Neural progenitor cell (in vitro differentiated cells): ENCODE measurements at places on chromosomes 16 and 17.

DNA sequence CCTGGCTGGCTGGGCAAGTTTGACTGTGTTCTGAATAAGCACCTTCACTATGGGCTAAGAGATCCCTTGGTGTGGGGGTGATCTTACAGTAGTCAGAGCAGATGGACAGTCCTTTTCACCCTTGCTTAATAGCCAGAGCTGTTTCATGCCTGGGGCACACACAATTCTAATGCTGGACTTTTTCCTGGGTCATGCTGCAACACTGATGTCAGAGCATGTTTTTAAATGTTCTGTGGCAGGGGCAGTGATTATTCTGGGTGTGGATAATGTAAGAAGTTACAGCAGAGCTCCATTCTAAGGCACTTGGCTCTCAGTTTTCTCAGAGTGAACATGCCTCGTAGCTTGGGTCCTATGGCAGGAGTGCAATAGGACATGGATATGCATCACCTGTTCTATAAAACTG, 4.0 kb upstream of the CD68 start:
- no peak for DNase-seq

GRCh38 chr17:38918916-38919315, 6.5 kb upstream of the LASP1NB start:
- no peak for DNase-seq

DNA sequence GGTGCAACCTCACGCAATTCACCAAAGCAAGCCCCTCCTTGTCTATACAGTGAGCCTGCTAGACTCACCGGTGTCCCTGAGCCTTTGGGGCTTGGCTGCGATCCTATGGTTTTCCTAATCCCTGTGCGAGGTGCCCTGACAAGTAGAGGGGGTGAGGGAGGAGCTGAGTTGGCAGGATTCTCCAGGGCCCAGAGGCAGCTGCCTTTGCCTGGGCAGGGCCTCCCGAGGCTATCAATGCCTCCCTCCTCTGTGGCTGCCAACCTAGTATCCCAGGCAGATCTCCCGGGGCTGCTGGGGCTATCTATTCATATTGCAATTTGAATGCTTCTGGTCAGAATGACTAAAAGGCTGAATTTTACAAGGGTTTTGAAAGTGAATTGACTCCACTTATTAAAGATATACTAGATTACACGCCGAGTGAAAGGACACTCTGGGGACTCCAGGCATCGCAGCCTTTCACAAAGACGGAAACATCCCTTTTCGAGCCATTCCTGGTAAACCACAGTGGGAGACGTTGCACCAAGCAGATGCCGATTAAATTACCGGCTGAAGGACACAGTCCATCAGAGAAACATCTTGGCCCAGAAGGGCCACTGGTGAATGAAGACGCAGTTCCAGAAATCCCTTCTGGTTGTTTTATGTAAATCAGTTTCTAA, 11.3 kb upstream of the PITPNM3 start:
- DNase-seq = peak; percentile 51

GRCh38 chr17:17125136-17126084, 80.7 kb downstream of the PLD6 start:
- DNase-seq = peak; percentile 44

GRCh38 chr16:75462806-75463205, 1.7 kb downstream of the TMEM170A start:
- no peak for DNase-seq

- no peak for DNase-seq
These were observed 4.4 kb downstream of the PITPNM3 start for GRCh38 chr17:6551869-6552531.

DNA sequence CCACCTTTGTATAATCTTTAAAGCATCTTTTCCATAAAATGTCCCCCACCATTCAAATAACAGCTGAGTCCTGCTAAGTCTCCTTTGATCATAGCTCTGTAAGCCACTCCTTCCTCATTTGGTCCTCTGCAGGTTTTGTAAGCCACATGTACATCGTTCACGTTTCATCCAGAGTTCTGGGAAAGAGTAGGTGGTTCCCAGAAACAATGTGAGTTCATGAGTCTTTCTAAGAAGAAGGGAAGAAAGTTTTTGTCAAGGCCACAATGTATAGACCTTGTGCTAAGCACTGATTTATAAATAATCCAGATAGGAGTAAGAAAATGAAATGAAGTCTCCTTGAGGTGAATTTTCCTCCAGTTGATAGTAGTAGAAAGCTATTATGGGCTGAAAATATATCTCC, 8.7 kb upstream of the ANKS4B start:
- DNase-seq = no peak

GRCh38 chr16:77920984-77921383, 101.4 kb upstream of the CLEC3A start:
- no peak for DNase-seq

- no peak for DNase-seq
These were observed 3.1 kb upstream of the NFATC3 start for GRCh38 chr16:68081861-68082628.

DNA sequence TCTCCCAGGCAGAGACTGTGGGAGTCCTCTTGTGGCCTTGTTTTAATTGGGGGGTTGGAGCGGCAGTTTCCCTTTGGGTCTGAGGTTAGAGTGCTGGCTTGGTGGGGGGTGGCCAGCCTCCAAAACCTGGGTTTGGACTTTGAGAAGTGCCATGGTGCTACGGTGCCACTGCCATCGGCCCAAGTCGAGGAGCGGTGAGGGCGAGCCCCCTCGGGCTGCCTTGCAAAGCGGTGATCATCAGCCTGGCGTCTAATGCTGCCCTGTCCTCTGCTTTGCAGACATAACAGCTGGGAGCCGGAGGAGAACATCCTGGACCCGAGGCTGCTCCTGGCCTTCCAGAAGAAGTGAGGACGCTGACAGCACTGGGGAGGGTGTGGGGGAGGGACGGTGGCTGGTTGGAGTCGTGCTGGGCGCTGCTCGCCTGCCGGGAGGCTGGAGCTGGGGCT, 1.2 kb downstream of the CBX2 start:
- DNase-seq = peak; percentile 36

DNA sequence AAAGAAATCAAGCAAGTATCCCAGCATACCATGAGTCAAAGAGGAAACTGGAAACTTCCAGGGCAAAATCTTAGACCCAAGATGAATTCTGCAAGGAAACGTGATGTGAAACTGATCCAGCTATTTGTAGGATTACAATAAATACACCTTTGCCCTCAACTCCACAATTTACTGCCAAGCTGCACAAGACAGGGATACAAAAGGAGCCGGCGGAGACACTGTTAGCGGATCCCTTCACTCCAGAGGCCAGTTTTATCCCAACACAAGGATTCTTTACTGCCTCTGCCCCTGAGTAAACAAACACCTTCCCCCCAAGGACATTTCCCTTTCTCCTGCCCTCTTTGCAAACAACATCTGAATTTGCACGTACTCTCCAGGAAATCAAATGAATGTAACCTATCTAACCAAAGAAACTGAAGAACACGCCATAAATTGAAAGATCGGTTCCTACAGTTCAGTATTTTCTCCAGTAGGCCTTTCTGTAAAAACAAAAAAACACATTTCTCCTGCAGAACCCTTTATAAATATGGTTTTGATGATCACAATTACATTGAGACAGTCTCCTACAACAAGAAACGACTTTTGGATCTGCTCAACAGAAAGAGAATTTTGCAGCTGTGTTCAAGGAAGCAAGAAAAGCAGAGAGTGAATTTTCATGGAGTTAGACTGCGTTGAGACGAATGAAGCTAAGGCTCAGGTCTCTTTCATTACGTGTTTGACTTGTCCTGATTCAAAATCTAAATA, 1.4 kb upstream of the CBX2 start:
- DNase-seq = peak; percentile 62

DNA sequence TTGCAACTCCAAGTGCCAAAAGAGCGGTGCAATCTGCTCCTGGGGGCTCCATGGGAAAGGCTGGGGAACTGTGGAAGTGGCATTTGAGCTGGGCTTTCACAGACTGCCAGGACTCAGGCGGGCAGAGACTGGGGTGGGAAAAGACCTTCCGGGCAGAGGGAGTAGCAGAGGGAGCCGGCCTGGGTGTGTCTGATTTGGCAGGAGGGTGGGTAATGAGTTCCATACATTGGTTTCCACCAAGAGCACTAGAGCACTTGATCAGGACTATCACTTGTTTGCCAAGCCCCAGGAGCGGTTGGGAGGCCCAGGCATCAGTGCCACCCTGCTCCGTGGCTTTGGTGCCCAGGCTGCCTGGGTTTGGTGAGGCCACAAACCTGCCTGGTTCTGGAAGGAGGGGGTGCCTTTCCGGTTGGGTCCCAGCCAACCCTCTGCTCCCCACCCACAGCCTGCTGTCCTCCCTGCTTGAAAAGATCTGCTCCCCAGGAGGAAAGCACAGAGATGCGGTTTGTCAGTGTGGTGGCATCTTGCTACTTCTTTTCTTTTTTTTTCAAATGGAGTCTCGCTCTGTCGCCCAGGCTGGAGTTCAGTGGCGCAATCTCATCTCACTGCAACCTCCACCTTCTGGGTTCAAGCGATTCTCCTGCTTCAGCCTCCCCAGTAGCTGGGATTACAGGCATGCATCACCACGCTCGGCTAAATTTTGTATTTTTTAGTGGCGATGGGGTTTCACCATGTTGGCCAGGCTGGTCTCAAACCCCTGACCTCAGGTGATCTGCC, 3.5 kb upstream of the TRIM47 start:
- no peak for DNase-seq

DNA sequence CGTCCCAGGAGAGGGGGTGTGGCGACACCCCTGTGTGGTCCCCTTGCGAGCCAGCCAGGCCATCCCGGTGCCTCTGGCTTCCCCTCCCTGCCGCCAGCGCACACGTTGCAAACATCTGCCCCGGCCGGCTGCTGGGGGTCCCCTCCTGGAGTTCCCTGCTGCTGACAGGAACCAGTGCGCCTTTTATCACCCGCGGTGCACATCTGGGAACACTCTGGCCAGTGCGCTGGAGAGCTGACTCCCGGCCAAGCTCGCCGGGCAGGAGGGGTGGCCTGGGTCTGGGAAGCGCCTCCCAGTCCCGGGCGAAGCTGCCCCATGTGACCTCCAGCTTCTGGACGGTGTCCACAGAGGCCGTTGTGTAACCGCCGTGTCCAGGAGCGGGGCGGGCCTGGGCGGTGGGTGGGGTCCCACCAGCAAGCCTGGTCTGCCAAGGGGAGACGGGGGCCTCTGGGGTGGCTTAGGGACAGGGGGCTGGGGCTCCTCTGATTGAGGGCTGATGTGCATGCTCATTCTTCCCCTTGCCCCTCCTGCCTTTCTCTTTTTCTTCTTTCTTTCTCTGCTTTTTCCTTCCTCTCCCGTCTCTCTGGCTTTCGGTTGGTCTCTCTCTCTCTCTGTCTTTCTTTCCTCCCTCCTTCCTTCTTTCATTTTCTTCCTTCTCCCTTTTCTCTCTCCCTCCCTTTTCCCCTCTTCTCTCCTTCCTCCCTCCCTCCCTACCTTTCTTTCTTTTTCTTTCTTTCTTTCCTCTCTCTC, 25.2 kb upstream of the CIBAR2 start:
- DNase-seq = peak; percentile 25

DNA sequence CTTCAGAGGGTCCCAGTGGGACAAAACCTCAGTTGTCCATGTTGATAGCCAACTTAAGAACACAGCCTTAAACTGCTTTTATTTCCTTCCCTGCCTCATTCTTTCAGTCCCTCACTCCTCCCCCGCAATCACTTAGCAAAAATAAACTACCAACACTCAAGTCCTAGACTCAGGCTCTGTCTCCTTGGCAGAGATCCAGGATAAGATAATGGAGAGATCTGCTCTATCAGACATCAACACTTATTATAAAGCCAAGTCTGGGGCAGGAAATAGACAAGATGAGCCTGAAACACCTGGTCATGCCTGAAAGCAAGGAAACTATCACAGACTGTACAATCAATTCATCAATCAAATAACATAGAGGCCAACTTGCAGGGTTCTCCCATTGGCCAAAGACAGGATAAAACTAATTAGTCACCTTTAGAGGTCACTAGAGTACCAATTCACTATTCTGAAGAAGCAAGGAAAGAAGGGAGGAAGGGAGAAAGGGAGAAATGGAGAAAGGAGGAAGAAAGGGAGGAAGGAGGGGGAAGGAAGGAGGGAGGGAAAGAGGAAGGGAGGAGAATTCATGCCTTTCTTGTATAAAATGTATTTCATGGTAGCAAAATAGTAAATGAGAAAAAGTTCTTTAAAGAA, 15.7 kb downstream of the HYDIN start:
- DNase-seq = no peak

DNA sequence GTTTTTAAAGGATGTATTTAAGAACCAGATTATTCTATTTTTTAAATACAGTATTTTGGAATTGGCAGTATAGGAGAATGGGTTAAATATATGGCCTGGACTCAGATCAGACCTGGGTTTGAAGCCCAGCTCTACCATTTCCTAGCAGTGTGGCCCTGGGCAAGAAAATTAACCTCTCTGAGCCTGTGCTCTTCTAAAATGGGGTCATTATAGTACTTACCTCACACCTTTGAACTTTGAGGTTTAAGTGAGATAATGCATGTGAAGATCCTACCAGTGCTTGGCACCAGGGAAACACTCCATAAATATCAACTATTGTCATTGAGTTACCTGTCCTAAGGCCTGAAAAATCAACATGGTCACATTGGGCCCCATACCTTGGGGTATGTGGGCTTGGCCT, 93.4 kb upstream of the WSB1 start:
- DNase-seq = no peak

- no peak for DNase-seq
These were observed 264.2 kb downstream of the UTP18 start for GRCh38 chr17:51524524-51524923.

DNA sequence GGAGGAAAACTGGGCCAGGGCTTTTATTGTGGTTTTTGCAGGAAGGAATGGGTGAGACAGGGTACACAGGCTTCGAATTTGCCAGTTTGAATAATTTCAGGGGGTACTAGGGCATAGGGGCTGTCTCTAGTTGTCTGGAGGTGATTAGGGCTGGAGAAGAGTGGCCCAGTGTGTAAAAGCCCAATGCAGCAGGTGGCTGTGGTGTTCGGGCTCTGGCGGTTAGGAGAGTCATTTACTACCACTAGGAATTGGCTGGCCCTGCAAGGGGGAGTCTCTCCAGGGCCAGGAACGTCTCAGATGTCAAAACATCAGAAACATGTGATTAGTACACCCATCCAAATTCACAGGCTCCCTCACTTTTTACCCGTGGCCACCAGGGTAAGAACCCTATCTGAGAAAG, 50.3 kb downstream of the GINS3 start:
- DNase-seq = no peak
